ENCODE measurements at places on chromosomes 1 and 21.

DNA sequence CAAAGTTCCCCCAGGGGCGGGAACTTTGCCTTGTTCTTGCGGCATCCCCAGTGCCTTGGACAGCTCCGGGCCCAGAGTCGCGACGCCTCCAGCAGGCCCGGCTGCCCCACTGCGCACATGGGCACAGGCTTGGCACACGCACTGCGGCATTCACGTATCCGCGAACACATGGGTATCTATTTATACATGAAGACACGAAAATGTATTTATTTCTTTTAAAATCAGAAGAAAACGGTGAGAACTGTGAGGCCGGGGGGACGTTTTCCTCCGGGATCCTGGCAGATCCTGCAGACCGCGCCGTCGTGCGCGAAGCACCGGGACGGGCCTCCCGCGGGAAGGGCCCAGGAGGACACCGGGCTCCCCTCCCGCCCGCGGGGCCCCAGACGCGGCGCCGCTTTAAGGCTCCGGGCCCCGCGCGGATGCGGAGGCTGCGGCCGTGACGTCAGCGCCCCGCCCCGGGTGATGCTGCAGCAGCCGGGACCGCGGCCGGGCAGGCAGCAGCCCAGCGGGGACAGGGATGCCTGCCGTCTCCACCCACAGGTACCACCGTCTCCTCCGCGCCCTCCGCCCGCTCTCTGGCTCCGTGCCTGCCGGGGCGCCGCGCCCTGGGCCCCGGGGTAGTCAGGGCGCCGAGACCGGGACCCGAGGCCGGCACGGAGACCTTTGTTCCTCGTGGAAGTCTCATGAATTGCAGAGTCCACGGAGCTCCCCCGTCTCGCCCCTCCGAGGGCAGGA lies at the start of gene SLC45A1:
TSS of gene SLC45A1 (plus strand) at position 468 of the 735 bp plus-strand sequence. CDS start 6,216 bp downstream, outside the sequence.
- peak; percentile 61 for DNase-seq

- DNase-seq = no peak
Measured at GRCh38 chr1:29849038-29849750, 612.9 kb downstream of the PTPRU start.

DNA sequence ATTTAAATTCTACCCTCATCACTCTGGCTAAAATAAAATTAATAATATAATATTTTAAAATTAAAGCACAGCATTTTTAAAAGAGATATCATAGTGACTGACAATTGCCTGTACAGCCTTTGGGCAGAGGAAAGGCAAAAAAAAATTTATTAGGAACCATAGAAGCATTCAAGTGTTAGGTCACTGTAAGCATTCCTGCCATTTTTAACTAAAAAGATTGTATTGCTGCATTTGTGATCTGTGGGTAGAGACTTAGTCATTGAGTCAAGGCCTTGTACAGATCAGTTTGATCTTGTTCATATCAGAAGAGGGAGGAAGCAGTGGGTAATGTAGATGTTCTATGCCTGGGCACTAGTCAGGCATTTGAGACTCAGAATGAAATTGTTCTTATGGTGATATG lies 109.9 kb downstream of the LYPLAL1 start:
- DNase-seq = no peak

GRCh38 chr1:228935855-228936727 lies 200.8 kb downstream of the RHOU start:
- DNase-seq = no peak

DNA sequence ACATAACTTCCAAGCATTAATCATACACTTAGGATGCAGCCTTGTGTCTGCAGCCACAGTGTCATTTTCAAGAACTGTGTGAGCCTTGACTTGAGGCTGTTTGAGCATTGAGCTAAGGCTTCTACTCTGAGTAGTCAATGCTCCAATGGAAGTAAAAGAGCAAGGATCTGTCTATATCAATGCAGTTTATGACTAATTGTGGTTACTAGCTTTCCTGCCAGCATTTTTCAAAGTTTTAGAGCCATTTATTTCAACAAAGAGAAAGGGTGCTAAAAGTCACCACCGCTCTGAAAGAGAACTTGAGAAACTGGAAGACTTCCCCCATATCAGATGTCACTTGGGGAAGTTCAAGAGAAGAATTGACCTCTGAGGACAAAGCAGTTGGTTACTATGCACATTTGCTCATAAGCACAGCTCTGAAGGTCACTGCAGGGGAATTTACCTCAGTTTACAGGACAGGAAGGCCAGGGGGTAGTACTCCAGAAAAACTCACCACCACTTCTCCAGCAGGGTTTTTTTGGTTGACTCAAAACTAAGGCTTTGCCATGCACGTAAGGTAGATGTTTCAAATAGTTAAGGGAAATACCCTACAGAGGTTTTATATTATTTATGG lies 24.5 kb upstream of the RGS1 start:
- DNase-seq = no peak

- DNase-seq = no peak
Measured at GRCh38 chr21:26169061-26169610, 1.4 kb downstream of the APP start.

GRCh38 chr1:243849421-243850201 lies 432 bp downstream of the AKT3 start:
- peak; percentile 73 for DNase-seq

GRCh38 chr1:215794156-215794555 lies 227.1 kb downstream of the KCTD3 start:
- no peak for DNase-seq

DNA sequence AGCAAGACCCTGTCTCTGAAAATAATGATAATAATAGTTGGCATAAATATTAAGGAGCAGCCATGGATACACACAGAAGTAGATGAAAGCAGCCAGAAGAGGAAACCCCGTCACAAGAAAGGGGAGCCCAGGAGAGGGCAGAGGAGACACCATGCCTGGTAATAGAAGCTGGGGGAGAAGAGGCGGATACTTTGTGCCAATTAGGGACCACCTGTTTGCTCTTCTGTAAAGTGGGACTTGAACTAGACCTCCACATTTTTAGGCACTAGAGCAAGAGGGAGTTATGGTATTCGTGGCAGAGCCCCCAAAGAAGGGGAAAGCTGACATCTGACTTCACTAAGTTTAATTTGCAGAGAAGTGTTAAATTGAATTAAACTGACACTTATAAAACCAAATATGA lies 12.5 kb downstream of the CELA2B start:
- DNase-seq = no peak

GRCh38 chr1:170402476-170403311 lies 129.3 kb upstream of the GORAB start:
- no peak for DNase-seq

DNA sequence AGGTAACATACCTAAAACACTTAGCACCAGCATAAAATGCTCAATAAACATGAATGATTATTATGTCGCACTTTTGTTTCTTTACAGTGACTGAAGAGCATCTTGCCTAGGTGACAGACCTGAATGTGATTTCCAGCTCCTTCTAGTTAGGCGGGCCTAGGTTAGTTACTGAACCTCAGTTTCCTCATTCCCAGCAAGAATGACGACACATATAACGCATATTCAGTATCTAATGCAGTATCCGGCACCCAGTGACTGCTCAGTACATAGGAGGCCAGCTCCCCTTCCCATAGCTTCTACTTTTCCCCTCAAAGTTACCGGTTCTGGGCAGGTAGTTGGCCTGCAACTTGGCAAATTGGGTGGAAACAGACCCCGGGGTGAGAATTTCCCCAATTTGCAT lies 763 bp downstream of the AUNIP start:
- no peak for DNase-seq

DNA sequence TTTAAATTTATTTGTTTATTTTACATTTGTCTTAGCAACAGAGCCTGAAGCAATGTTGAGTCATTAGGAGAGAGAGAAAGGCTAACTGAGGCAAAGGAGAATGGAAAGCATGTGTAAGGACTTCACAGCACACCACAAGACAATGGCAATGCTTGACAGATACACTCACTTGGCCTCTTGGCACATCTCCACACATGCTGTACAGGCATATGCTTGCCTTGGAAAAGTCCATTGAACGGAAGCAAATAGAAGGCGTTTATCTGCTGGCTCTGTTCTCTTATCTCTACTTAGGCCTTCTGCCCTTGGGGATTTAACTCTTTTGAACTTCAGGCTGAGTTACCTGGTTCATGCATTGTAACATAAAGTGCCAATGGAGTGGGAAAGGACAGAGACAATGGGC lies 262.2 kb upstream of the POU3F1 start:
- no peak for DNase-seq

DNA sequence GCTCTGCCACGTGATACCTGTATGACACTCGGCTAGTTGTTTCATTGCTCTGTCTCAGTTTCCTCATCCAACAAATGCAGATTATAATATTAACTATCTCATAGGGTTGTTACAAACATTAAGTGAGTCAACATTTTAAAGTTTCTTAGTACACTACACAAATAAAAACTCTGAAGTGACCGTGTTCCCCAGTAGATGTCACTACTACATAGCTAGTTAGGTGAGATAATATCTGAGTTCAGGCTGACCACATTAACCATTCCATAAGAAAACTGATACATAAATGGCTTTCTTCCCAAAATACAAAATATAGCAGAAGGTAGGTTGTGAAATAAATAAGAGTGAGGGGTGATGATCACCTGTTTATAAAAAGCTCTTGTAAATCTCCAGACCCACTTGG lies 214.1 kb downstream of the NUF2 start:
- no peak for DNase-seq

DNA sequence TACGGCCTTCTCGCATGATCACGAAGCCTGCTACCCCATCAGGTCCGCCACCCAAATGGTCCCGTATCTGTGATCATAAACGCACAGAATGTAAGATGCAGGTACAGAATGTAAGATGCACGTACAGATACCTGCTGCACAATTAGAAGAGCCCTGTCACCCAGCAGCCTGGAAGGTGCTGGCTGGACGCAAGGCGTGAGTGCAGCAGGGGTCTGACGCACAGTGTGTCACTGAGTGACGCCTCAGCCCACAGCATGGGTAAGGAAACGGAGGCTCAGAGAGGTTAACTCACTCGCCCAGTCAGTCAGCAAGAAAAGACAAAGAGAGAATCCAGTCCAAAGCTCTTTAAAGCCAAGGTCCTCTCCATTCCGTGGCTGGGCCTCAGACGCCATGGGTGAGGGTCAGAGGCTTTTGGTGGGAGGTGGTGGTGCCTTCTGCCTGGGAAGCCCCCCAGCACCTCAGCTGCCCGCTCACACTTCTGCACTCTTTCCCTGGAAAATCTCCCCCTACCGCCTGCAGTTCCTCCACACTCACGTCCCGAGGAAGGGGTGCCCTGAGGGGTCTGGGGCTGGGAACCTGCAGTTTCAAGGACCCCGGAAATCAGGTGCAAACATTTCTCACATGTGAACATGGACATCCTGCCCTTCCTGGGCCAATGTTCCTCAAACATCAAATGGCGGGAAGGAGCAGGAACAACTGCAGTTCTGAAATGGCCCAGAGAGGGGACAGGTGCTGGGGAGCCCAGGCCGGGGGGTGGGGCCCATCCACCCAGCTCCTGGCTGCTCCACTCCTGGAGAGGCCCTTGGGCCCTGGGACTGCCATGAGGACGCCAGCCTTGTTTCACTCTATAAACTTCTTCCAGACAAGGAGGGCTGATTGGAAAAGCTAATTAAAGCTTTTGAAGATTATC lies 59.4 kb downstream of the SLC66A1 start:
- DNase-seq = no peak

DNA sequence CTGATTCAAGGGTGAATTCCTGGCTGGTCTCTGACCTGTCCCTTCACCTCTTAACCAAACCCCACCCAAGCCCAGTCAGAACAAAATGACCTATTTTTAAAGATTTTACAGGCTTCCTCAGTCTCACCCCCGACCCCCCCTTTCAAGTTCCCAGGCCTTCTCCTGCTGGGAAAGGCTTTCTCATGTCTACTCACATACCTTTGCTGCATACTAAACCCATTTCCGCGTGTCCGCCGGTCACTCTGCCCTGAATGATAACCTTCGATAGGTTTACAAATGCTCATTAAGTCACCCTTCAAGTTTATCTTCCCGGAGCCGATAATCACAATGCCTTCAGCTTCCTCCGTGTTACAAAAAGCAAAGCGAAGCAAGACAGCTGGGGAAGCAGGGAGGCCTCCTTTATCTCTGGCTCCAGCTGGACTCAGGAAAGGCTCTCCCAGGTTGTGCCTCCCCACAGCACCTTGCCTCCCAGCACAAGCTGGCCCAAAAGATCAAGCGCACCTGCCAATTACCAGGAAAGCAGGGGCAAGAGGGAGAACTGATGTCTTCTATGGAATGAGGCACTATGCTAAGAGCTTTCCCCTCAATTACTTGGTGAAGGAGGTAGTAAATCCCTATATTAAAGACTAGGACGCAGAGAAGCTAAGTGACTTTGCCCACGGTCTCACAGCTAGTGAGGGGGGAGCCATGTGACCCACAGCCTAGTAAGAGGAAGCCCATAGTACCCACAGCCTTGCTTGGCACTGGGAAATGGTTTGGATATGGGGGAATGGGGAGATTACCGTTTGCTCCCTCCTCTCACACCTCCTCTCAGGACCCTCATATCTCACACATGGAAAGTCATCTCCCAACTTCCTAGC lies 15.9 kb downstream of the SMIM12 start:
- no peak for DNase-seq

DNA sequence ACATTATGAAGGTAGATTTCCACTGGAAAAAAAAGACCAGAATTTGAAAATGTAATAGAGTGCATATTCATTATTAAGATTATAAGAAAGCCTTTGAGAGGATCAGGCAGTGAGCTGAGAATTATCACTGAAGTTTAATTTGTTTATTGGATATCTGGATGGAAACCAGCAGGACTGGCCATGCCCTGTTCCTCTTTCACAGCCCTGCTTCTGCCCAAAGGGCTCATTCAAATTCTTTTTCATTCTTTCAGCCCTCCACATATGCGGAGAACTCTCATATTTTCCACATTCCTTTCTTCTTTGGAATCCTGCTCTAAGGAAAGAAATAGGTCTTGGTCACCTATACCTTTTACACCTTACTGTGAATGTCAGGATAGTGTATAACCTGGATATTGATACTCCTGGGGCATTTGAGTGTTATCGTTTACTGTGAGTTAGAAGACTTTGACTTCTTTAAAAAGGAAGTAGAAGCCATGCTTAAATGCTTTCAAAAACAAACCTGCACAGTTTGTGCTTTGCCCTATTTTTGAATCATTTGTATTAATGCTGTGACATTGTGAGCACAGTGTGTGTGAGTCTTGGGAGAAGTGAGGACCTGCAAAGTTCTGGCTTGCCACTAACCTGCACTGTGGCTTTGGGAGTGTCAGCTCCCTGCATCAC lies 35.5 kb downstream of the ST6GALNAC3 start:
- DNase-seq = no peak

GRCh38 chr21:39852021-39852721 lies 15.1 kb upstream of the PCP4 start:
- DNase-seq = no peak

DNA sequence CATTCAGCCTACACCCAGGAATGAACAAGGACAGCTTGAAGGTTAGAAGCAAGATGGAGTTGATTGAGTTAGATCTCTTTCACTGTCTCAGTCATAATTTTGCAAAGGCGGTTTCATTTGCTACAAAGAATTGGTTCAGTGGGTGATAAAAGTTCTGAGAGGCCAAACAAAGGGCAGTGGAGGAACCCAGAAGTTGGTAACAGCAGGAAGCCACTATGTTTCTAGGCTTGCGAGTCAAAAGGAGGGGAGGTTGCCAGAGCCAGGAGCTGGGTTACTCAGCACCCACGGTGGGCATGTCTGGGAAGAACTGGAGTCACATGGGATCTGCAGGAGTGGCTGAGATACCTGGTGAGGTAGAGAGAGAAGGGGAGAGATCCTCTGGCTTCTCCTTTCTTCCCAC lies 64.2 kb upstream of the MRPS6 start:
- no peak for DNase-seq

GRCh38 chr1:59814180-59814900 lies 409 bp upstream of the HOOK1 start:
- peak; percentile 78 for DNase-seq
